ENCODE measurements at places on chromosomes 2 and 18.

DNA sequence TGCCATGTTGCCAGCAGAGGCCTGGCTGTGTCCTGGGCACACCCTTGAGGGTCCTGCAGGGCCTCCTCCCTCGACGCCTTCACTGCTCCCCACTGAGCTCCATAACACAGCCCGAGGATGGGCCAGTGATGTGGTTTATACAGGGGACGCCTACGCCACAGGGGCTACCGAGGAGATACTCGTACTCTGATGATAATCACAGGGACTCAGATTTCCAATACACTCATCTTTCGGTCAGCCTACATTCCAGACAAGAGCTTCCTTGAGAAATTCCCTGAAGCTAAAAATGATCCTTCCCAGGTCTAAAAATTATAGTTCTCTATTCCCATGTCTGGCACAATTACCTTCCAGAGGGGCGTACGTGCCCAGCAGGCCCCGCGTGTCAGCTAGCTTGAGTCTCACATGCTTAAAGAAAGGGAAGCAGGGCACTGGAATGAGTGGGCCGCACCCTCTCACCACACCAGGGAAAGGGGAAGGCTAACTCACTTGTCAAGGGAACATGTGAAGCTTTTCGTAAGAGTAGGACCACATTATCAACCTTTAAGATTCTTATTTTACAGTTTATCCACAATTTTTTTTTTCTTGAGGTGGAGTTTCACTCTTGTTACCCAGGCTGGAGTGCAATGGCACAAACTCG, 159.5 kb upstream of the NDUFV2 start:
- DNase-seq = no peak

- DNase-seq = no peak
Observed at GRCh38 chr18:64248836-64249235, 99.9 kb upstream of the LINC00305 start.

DNA sequence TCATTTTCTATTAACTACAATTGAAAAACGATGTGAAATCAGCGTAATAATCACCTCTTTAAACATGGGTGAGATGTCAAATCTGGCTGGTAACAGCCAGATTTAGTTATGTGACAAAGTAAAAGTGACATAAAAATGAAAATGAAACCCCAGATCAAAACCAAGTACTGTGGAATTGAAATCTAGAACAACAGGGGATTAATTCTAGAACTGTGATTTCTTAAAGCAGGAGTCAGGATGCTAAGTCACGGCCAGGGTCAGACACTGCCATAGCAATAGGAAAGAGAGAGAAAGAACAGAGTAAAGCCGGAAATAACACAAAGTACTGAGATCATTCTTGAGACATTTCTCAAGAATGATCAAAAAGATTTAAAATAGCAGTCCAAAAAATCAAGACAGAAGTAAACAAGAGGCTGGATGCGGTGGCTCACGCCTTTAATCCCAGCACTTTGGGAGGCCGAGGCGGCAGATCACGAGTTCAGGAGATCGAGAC, 1183.7 kb upstream of the NXPH2 start:
- DNase-seq = no peak

GRCh38 chr18:52537261-52537660, 197.3 kb downstream of the DCC start:
- no peak for DNase-seq

DNA sequence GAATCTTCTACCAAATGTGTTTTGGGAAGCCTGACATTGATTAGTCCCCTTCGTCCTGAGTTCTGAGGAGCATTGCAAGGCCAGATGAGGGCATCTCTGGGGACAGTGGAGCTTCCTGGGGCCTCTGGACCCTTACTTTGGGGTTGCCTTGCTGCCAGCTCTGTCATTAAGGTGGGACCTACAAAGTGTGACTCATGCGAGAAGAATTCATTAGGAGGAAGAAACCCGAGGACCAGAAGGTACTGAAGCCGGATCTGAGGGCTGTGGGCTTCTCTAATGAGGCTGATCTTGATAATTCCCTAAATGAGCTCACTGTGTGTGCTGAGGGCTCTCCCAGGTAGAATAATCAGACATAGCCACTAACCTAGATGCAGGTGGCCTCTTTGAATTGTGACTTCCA, 695 bp upstream of the SCYGR2 start:
- no peak for DNase-seq

GRCh38 chr2:221210686-221211085, 361.4 kb downstream of the EPHA4 start:
- DNase-seq = no peak

DNA sequence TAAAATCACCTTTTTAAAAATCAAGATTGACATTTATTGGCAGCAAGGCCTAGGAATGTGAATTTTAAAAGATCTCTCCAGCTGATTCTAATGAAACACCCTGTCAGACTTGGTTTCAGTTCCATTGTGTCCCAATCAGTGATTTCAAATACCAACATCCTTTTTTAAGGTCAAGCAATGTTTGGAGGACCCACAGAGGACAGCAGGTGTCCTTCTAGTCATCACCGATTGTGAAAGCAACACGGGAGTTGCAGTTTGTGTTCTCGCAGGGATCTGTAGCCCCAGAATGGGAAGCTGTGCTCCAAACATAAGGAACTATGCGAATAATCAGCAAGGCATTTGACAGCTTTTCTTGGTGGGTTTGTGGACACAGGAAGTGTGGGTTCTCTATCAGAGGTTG, 4.5 kb upstream of the KIDINS220 start:
- no peak for DNase-seq

DNA sequence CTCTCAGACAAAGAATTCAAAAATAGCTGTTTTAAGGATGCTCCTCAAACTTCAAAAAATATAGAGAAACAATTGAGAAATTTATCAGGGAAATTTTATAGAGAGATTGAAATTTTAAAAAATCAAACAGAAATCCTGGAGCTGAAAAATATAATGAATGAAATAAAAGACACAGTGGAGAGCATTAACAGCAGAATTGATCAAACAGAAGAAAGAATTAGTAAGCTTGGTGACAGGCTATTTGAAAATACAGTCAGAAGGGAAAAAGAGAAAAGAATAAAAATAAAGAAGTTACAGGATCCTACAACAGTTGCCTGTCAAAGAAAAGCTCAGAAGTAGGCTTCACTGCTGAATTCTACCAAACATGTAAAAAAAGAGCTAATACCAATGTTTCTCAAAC, 293.8 kb upstream of the VWC2L start:
- no peak for DNase-seq

GRCh38 chr2:240149943-240150784, 9.7 kb upstream of the OTOS start:
- no peak for DNase-seq

- DNase-seq = peak; percentile 75
Observed at GRCh38 chr2:46461011-46461674, 18.2 kb upstream of the TMEM247 start.

DNA sequence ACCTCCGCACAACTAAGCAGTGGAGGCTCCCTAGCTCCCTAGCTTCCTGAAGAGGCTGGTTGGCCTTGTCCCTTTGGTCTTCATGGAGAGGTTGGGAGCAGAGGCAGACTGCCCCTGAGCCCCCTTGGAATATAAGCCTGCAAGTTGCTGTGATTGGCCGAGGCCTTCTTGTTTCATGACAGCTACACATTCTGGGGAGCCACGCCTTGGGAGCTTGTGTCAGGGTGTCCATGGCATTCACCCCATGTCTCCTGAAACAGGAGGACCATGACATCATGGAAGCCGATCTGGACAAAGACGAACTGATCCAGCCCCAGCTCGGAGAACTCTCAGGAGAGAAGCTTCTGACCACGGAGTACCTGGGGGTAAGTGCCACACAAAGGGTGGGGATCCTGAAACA, 64.0 kb upstream of the B3GNT7 start:
- no peak for DNase-seq

- no peak for DNase-seq
Observed at GRCh38 chr2:168119515-168120141, 127.8 kb downstream of the STK39 start.

- no peak for DNase-seq
Observed at GRCh38 chr18:4453567-4453873, 1.6 kb downstream of the DLGAP1 start.

GRCh38 chr2:204530464-204530805, 14.8 kb upstream of the PARD3B start:
- no peak for DNase-seq

GRCh38 chr2:71935262-71935848, 212.3 kb downstream of the CYP26B1 start:
- no peak for DNase-seq

DNA sequence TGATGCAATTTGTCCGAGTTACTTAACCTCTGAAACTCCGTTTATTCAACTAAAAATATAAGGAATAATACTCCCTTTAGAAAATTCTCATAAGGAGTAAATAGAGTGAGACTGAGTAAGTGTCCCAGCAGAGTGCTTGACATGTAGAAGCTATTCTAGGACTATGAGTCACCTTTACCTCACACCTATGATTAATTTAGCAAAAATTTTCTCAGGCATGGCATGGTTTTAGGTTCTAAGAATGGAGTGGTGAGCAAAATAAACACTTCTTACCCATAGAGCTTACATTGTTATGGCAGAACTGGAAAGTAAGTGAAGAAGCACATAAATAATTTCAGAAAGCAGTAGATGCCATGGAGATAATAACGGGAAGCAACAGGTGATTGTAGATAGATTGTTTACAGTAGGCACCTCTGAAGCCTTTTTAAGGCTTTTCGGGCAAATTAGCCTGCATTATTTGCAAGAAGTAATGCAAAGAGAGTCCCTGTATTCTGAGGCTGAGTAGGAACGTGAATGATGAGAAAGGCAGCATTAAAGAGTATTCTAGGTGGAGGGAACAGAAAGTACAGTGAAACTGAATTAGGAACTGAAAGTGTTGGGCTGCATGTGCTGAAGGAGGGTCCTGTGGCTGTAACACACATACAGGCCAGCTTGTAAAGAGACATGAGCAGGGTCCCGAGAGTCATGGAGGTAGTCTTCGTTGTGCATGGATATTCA, 209.2 kb downstream of the ZNF407 start:
- no peak for DNase-seq

GRCh38 chr18:74745633-74746403, 148.1 kb downstream of the ZNF407 start:
- no peak for DNase-seq

- DNase-seq = no peak
Observed at GRCh38 chr2:138757384-138757783, 22.8 kb downstream of the NXPH2 start.

DNA sequence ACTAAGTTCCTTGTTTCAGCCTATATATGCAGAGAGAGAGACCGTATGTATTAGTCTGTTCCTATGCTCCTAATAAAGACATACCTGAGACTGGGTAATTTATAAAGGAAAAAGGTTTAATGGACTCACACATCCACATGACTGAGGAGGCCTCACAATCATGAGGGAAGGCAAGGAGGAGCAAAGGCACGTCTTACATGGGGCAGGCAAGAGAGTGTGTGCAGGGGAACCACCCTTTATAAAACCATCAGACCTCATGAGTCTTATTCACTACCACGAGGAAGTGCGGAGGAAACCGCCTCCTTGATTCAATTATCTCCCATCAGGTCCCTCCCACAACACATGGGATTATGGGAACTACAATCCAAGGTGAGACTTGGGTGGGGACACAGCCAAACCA, 73.8 kb downstream of the TMEM18 start:
- DNase-seq = no peak

DNA sequence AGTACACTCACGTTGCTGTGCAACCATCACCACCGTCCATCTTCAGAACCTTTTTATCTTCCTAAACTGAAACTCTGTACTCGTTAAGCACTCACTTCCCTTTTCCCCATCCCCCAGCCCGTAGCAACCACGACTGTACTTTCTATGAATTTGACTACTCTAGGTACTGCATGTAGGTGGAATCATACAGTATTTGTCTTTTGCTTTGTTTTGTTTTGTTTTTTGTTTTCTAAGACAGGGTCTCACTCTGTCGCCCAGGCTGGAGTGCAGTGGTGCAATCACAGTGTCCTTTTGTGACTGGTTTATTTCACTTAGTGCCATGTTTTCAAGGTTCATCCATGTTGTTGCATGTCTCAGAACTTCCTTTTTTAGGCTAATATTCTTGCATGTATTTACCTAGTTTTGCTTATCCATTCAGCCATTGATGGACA, 7.0 kb upstream of the TYMS start:
- no peak for DNase-seq

DNA sequence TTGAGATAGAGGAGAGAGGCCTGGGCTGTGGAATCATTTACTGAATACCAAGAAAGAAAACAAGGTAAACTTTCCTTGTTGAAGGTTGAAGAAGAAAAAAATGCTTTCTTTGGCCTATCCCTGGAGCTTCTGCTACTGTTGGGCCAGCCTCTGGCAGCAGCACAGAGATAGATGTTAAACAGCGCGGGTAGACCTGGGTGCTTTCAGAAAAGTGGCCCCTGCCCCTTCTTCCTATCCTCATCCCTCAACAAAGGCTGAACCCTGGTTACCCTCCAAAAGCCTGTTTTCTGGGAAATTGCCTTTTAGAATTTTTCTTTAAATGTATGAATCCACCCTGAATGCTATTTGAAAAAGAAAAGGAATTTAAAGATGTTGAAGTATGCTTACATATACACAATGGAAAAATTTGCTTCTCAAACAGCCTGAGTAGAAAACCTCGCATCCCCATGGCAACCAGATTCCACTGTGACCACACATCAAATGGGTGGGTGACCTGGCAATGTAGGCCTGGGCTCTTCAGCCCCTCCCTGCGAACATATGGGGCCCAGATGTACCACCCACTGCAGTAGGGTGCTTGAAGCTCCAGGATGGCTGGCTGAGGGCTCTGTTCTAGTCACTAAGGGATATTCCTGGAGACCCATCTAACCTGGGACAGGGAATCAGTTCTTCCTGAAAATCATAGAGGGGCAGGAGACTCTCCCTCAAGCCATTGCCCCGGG, 23.4 kb upstream of the CHRNA1 start:
- peak; percentile 87 for DNase-seq

GRCh38 chr18:66280470-66280869, 323.4 kb downstream of the CDH19 start:
- DNase-seq = no peak

GRCh38 chr2:109294523-109294922, 165.5 kb downstream of the SH3RF3 start:
- DNase-seq = no peak

DNA sequence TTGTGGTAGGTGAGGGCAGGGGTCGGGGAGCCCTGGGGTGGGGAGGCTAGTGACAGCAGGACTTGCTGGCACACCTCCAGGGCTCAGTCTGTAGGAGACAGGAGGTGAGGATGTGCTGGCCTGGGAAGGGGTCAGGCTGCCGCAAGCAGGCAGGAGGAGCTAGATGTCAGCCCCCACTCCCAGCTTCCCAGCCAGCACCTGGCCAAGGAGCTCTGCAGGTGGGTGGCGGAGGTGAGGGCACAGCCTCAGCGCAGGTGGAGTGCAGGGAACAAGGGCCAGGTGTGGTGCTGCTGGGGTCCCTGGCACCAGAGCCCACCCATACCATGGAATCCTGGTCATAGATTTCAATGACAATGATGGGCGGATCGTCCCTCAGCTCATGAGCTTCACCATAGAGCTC, 2.9 kb downstream of the OTOF start:
- no peak for DNase-seq
